ENCODE measurements at places on chromosomes 16 and 17.

DNA sequence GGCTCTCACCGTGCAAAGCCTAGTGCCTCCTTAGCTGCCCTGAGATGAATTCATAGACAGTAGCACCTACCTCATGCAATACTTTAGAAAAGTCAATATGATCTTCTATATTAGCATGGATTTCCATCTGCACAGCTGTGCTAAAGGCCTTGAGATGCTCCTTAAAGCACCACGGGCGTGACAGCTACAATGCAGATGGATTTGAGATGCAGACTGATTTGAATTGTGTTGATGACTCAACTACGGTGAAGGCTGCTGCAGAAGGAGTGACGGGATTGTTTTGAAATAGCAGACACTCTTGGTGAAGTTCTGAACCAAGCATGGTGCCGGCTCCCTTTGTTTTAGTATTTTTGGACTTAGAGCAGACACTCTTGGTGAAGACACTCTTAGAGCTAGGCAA, 88.2 kb downstream of the SPECC1 start:
- DNase-seq: no peak

GRCh38 chr16:87850009-87851006, 19.0 kb downstream of the SLC7A5 start:
- DNase-seq: no peak

GRCh38 chr17:73711184-73711583, 66.9 kb upstream of the SDK2 start:
- no peak for DNase-seq

GRCh38 chr17:8062435-8062806, 23.6 kb downstream of the ALOX15B start:
- no peak for DNase-seq

DNA sequence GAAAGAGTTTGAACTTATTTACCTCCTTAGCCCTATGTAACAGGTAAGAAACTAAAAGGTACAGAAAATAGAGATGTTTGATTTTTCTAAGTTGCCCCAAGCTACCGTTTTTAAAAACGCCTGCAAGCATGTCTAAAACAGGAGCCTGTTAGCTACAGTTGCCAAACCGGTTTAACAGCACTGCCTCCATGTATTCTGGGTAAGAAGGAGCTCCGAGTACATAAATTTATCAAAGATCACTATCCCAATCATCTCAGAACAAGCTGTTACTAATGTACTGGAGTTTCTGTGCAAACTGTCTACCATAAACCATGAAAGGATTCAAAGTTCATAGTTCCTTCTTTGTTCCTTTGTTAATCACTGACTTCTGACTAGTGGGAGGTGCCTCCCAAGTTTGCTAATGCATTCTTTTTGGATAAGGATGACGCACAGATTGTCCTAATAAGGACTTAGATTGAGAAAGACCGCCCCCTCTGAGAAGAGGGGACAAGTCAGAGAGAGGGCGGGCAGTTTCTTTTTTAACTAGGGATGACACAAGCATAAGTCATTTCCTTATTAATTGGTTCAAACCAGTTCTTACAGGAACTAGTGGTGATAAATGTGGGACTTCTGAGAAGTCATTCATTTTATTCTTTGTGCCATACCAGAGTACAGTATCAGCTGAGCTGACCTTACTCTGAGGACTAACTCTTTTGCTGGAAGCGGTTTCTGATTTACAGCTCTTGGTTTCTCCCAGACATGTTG, 55.3 kb downstream of the TUBD1 start:
- peak; percentile 98 for DNase-seq

DNA sequence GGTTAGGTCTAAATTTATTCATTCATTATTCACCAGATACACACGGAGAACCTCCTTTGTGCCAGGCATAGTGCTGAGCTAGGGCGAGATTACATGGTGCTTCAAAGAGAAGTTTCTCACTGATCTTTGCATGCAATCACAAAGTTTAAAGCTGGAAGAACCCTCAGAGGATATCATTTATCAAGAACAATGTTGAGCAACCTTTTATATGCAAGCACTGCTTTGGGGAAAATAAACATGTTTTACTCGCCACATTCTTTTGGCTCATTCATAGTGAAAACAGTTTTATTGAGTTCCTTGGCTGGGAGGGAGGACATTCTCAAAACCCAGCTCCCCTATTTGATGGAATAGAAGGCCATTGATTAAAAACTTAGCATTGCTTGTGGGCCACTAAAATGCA, 49.8 kb upstream of the XYLT1 start:
- no peak for DNase-seq

DNA sequence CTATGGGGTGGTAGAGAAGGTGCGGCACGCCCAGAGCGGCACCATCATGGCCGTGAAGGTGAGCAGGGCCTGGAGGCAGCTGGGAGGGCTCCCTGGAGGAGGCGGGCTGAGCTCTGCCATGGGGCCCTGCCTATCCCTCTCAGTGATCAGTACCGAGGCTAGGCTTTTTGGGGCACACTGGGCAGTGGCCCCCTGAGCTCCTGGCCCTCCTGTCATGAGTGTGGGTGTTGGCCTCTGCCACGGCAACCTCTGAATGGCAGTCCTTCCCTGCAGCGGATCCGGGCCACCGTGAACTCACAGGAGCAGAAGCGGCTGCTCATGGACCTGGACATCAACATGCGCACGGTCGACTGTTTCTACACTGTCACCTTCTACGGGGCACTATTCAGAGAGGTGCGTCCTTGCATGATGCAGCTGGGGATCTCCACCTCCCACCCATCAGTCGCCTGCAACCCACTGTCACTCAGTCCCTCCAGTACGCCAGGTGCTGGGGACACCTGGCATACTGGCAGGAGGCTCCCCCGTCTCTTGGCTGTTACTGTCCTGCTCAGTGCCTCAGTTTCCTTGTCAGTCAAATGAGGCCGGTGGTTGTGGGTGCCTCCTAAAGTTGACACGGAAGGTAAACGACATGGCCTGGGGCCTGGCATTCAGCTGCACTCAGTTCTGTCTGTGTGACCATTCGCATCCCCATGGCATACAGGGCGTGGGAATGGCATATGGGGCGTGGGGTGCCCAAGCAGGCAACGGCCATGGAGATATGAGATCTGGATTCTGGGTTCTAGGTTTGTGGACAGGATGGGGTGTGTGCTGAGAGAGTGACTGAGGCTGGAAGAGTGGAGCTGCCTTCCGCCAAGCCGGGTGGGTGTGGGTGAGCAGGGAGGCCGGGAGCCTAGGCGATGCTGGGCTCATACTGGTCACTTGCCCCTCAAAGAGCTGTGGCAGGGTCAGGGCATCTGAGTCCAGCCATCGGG, 16.4 kb downstream of the MAP2K3 start:
- no peak for DNase-seq

- no peak for DNase-seq
These were observed 49.9 kb downstream of the ADCY7 start for GRCh38 chr16:50316102-50316847.

DNA sequence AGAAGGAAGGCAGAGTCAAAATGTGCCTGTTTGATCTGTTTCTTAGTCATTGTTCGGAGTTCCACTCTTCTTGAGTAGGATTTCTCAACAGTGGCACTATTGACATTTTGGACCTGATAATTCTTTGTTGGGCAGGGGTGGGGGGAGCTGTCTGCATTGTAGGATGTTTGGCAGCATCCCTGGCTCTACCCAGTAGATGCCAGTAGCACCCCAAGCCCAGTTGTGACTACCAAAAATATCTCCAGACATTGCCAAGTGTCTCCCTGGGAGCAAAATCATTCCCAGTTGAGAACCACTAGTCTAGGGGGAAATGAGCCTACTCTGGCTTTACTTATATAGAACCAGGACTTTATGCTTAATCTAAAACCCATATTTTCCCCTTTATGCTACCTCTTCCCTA, 1.1 kb upstream of the GFOD2 start:
- no peak for DNase-seq

DNA sequence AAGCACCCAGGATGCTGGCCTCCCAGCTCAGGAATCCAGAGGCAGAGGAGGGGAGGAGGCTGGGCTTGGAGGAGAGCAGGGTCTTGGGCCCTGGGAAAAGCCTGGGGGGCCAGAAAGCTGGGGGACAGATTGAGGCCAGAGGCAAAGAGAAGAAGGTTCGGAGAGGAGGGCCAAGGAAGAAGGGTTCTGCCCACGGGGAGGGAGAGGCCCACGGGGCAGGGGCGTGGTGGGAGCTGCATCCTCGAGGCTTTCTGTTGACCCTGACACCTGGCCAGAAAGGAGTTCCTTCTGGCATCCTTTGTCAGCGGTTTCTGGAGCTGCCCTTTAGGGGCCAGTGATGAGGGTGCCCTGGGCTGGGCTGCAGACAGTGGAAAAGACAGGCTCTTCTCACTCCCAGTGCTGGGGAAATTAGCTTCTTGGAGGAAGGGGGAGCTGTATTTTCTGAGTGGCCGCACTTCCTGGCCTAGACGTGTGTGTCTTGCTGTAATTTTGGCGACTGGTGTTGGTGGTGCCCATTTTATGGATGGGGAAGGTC, 308.7 kb downstream of the SEC14L1 start:
- no peak for DNase-seq

DNA sequence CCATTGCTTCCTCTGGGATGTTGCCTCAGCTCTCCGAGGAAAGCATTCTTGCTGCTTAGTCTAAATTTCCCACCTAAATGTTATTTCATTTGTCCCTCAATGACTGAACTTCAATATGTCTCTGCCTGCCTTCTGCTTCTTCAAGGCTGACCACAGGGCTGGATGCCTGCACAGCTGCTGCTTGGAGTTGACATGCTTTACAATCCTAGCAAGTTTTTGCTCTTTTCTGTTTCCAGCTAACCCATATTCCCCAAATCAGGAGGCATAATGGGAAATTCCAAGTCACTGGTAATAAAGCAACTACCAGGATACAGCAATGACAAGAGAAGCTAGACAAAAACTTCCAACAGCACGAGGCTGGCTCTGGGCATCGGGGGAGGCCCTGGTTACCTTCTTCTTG, 48.9 kb downstream of the GTF3C1 start:
- no peak for DNase-seq

DNA sequence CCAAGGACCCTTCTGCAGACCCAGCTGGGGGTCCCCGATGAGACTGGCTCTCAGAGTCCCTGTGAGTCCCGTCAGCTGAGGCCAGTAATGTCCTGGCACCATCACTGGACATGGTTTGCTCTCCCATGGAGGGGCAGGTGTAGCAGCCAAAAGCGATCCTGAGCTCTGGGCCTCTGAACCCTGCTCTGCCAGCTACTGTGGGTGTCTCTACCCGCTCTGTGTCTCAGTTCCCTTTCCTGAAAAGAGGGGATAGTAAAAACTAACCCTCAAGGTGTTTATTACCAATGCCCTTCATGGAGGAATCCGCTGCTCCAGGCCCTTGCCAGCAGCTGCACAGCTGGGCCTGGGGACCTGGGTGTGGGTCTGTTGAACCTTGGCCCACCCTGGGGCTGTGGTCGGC, 8.8 kb downstream of the TUBB3 start:
- no peak for DNase-seq

DNA sequence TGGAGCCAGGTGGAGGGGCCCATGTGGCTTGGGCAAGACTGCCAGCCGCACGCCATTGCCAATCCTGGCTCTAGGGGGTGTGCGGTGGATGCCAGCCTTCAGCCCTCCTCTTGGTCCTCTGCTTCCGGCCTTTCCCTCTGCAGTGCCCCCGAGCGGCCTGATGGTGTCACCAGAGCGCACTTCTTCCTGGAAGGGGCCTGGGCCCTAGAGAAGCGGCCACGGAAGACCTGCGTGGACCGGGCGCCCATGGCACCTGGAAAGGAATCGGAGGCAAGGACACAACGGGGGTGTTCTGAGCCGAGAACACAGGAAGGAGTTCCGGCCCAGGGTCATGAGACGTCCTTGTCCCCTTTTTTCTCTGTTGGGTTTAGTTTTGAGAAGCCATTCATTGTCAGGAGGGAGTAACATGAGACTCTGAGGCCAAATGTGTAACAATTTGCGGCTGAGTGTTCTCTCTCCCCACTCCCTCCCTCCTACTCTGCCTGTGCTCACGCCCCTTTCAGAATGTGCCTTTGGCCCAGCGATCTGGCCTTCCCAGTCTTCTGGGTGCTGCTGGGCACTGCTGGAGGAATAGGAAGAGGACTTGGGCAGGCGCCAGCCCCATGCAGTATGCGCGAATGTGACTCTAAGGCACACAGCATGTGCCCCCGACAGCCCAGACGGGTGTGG, 92.8 kb downstream of the IRX3 start:
- peak; percentile 14 for DNase-seq

GRCh38 chr17:16652847-16653366, 743 bp downstream of the ZNF624 start:
- peak; percentile 9 for DNase-seq

DNA sequence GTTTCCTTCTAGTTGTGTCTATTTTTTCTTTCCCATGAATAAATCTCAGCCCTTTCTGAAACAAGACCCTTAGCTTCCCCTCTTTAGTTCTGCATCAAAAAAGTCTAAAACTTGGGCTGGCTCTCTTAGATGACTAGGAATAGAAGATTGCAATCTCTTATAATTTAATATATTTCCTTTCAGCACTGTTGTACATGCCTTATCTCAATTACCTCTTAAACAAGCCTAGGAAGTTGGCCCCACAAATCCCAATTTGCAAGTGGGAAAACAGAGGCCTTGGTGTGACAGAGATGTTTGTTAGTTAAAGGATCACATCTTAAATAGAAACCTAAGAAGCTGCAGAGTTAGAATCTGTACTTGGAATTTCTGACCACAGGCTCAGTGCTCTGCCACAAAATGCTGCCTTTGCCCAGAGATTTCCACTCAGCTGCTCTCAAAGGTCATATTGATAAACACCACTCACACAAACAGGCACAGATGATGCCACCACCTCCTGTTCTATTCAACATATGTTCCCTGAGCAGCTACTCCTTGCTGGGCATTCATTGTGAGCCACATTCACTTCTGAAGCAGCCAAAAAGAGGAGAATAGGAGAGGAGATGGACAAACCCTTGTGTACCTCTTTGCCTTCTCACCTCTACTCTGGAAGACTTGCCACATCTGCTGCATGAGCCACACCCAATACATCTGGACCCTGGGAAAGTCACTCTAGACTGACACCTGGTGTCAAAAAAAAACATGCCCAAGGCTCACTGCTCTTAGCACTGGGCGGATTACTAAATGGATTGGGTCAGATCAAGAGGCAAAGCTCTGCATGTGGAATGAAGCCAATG, 5.5 kb downstream of the CCDC182 start:
- DNase-seq: no peak

- no peak for DNase-seq
These were observed 3.1 kb downstream of the CACNB1 start for GRCh38 chr17:39194089-39194984.

GRCh38 chr17:14205992-14206461, 30.6 kb downstream of the CDRT15 start:
- no peak for DNase-seq

DNA sequence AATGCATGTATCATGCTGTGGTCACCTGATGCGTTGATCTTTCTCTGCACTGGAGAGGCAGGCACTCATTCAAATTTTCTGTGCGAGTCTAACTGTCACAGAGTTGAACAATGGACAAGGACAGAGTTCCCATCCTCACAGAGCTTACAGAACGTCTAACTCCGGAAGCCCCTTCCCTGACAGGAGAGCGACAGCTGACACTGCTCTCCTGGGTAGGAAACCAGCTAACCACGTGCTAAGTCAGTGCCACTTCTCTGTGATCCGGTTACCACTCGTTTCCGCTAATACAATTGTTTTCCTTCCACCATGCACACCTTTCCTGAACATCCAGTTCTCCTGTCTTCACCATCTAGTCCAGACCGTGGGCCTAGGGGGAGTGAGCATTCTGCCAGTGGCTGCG, 11.3 kb downstream of the KLHDC4 start:
- DNase-seq: no peak

GRCh38 chr17:81161972-81162371, 3.3 kb upstream of the PVALEF start:
- no peak for DNase-seq

- no peak for DNase-seq
These were observed 90.5 kb downstream of the C16orf78 start for GRCh38 chr16:49464093-49464492.

- no peak for DNase-seq
These were observed 10.4 kb downstream of the METTL22 start for GRCh38 chr16:8631818-8632465.

Data from HS-5 (cell line).